Activated CD4-positive, alpha-beta memory T cell treated with anti-CD3 and anti-CD28 coated beads, Interleukin-2, amount 10 ng/mL, durations not matched to agents 7 days and 5 days (primary cell): ENCODE measurements at places on chromosomes 7 and 10. TPM values are rescaled to one million over a fixed set of nuclear protein-coding genes. Genes with fewer than 3 reads are reported as not detected.

The RADIL gene
- 0.05 TPM for total RNA-seq

The PHF14 gene
- 29.1 TPM for total RNA-seq

The AKR1C1 gene
- total RNA-seq: 0.85 TPM

The NYAP1 gene
- 0.05 TPM for total RNA-seq

- no peak for DNase-seq
These were observed 27.8 kb upstream of the NUB1 start for GRCh38 chr7:151313857-151314256.

DNA sequence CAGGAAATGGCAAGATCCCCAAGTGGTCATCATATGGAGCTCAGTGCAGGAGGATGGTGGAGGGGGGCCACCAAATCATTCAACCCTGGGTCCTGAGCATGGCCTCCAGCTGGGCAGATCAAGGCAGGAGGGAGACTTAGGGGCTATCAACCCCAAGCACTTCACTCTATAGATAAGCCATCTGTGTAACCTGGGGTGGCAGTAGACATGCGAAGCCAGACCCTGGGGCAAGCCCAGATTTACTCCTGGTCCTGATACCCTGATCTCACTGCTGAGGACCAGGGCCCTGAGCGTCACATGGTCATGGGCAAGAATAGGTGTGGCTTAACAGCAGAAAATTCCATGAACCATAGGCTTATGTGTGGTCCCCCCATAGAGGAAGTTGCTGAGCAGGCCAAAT is 173.0 kb upstream of the ADCY1 start:
- no peak for DNase-seq

DNA sequence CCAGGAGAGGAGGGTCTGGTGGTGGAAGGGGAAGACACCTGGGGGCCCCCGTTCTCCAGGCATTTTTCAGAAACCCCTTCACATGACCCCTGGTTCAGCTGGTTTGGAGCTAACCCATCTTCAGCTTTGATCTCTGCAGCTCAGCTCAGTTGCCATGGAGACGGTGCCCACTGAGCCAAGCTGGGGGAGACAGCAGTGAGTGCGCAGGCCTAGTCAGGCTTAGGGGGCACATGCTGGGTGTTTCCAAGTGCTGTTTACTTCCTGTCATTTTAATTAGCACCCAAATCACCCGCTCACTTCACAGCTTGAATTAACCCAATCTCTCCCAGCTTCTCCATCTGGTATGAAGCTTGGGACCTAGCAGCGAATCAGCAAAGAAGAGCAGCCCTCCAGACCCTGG is 9.0 kb downstream of the SPOCK2 start:
- no peak for DNase-seq

- no peak for DNase-seq
These were observed 71.7 kb upstream of the DOCK1 start for GRCh38 chr10:126833542-126833941.

DNA sequence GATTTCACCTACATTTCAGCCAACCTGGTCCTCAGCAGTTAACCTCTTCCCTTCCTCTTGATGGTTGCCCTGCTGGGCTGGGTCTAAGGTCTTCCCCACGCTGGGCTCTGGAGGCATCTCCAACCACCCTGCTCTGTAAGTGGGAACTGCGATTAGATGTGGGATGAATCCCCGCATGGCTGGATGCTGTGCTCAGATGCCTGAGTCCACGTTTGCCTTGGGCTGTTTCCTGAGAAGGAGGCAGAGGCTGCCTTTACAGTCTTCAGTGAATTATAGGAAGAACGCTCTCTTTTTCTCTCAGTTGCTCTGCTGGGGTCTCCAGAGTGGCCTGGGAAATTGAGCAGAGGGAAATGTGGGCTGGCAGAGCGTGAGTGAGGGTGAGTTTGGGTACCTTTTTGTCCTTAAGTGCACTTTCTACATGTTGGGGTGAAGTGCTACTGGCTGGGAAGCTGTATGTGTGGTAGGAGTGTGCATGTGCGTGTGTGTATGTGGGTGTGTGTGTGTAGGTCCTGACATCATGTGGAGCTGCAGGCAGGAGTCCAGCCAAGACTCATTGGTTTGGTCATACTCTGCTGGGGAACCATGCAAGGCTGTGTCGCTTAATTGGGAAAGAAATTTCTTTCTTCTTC is 1.5 kb downstream of the GIMAP8 start:
- peak; percentile 43 for DNase-seq

- DNase-seq: no peak
These were observed 122.0 kb upstream of the ZNF438 start for GRCh38 chr10:31153692-31154091.
